Cortex of kidney (tissue), 1 donor: ENCODE measurements at places on chromosomes 7 and 10.

GRCh38 chr7:15922002-15922401, 235.5 kb upstream of the MEOX2 start:
- no peak for DNase-seq

- no peak for DNase-seq
These were observed 358.6 kb downstream of the PTPRN2 start for GRCh38 chr7:158228986-158229385.

- DNase-seq = no peak
These were observed 97.0 kb upstream of the AMPH start for GRCh38 chr7:38728145-38728544.

DNA sequence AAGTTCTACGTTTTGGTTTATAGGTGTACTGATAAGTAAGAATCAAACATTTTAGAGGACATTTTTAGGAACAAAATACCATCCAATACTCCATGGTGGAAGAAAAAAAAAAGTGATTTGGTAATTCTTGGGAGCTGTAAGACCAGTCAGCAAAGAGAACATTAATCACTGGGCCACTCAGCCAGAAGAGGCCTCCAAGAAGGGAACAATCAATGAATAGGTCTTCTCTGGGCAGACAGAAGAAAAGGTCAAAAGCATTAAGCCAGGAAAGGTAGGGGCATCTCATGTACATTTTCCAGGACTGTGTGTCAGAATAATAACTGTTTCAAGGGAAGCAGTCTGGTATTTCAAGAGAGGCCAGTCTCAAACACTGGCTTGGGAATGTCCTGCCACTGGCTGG, 190.4 kb upstream of the AGK start:
- DNase-seq = no peak

- no peak for DNase-seq
These were observed 559 bp downstream of the DBF4 start for GRCh38 chr7:87876869-87877234.

- no peak for DNase-seq
These were observed 184.1 kb downstream of the NOC3L start for GRCh38 chr10:94178475-94179253.

DNA sequence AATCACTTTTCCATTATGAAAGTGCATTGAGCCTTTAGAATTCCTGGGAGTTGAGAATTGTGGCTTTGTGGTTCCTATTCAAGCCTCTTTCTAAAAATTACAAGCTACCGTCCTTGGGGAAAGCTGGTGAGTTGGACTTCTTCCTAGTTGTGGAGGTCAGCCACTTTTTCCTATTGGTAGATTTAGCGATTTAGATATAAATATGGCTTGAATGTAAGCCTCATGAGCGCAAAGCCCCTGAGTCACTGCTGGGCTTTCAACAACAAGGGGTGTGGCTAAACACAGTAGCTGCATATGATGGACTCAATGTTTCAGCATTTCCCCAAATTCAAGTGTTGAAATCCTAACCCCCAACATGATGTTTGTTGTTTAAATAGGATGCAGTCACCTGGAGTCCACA, 150.0 kb upstream of the IGFBP3 start:
- no peak for DNase-seq

DNA sequence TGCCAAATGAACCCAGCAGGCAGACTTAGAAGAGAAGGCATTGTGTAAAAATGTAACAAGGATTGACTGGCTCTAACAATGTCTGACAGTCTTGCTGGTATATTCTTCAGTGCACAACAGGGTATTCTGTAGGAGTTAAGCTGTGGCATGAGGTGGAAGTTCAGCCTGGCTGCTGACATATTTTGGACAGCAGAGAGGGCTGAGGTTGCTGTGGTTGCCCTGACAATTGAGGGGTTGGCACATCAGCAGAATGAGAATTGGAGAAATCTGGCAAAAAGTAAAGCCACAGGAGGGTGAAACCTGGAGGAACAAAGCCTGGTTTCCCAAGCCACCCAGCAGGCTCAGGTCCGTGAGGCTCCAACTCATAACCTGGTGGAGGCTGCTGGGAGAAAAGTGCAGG, 220.2 kb downstream of the JAZF1 start:
- DNase-seq = no peak

DNA sequence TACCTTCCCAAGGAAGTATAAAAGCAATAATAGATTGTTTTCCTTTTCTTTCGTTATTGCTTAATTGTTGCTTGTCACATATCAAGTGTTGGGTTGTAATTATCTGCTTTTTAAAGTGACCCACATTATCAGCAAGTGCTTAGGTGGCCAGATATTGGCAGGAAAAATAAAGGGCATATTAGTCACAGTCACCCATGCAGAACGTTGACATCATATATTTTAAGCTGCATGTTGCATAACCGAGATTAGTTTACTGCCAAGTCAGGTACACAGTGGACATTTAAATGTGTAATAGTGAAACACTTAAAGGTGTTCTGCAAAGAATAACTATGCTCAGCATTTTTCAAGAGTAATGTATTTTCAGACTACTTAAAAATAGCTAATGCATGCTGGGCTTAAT, 11.4 kb downstream of the NEBL start:
- no peak for DNase-seq

- no peak for DNase-seq
These were observed at the start of gene SFRP4 for GRCh38 chr7:37916673-37917660. TSS of gene SFRP4 (minus strand) at chr7:37916817. CDS start at chr7:37916537, 280 bp downstream.

- no peak for DNase-seq
These were observed 58.0 kb downstream of the PLXNA4 start for GRCh38 chr7:132518102-132518838.

DNA sequence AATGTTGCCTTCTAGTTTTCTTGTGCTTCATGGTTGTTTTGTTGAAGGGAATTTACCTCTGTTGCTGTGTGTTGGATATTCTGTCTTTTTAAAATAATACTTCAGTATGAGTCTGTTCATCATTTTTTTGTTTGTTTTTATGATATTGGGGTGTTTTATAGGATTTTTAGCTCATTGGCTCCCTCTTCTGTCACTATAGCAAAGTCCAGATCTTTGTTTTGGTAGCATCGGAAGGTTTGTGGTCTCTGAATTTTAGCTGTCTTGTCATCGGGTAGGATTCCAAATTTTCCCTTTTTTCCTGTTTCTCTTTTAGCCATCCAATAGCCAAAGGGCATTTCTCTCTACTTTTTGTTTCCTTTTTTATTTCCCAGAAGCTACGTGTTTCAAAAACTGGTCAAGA, 91.4 kb downstream of the EXOC4 start:
- no peak for DNase-seq

DNA sequence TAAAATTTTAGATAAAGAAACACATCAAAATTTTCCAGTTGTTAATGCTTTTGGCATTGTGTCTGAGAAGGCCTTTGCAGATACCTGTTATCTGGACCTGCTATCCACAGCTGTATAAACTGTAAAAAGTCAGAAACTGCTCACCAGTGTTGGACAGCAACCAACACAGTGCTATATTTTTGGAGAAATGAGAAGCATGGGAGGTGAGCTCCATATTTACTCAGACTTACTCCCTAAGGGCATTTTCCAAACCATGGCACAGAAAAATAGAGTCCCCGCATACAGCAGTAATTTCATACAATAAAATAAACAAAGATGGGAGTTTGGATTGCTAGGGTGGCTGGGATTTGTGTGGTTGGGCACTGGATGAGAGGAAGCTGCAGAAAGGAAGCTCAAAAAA, 136.3 kb upstream of the GLI3 start:
- DNase-seq = no peak

DNA sequence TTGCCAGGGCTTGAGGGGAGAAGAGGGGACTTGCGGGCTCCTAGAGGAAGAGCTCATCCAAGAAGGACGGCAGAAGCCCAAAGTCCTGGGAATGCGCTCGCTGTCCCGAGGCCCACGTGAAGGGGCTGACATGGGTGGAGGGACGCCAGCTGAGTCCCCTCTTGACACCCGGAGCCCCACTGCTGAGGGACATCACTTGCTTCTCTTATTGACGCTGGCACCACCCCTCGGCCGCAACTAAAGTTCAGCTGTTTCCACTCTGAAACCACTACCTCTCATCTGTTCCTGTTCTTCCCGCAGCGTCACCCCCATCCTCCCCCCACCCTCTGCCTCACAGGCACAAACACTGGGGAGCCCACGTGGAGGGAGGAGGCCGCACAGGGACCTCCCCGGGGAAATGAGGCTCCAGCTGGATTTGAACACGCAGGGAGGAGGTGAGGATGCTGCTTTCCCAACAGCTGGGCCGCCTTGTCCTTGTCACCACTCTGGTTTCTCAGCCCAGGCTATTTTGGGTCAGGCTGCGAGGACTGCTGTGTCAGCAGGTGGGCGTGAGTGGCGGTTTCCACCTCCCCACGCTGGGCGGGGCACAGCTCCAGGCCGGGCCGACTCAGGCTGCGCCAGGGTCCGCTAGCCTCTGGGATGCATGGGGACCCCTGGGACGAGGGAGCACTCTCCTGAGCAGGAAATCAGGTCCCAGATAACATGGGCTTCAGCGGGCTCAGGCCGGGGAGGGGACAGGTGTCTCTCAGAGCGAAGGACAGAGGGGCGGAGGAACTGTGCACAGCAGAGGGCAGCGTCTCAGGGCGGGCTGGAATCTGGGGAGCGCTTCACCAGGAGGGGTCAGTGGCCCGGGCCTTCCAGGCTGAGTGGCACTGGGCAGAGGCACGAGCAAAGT, 156.3 kb downstream of the ZNF248 start:
- no peak for DNase-seq

- no peak for DNase-seq
These were observed 17.4 kb upstream of the GRM8 start for GRCh38 chr7:127270093-127270492.

DNA sequence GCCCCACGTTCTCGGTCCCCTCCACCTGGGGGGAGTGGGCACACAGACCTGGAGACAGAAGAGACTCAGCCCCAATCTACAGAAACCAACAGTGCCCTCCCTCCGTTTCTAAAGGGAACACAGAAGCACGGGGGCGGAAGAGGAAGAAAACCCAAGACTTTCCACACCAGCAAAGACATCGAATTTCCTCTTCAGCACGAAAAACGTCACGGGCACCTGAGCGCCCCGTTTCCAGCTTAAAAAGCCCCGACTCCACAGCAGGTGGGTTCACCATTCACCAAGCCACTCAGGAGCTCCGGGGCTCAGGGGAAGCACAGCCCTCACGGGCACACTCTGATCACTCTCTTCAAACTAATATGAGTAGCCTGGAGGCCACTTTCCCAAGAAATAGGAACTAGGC, 19.6 kb downstream of the NUDT1 start:
- DNase-seq = no peak

DNA sequence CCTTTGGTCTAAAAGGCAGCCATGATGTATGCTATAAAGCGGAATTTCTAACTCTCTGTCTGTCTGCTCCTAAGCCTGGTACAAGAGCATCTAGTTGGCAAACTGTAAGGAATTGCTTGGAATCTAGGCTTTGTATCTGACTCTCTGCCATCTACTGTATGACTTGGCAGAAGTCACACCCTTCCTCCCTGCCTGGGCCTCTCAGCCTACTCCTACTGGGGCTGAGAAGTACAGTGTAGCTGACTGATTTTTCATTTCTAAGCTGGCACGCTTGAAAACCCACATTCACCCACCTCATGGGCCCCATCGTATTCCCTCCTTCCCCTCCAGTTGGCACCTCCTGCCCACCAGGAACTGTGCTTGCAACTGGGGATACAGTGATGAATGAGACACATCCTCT, 435.2 kb downstream of the PLXNA4 start:
- DNase-seq = no peak

DNA sequence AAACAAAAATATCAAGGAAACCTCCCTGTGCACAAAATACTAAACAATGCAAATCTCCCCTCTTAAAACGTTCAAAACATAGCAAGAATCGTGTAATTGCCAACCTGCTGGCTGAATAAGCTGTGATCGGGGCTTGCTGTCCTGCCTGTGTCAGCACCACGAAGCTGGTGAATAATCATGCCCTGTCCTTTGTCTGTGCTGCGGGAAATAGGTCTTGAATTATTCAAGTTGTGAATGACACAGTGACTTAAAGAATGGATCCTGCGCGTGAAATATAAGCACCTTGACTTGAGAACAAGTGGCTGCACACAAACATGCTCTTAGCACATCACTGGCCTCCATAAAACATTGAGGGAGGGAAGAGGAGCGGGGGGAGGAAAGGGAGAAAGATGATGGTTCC, 130.2 kb downstream of the OAT start:
- DNase-seq = no peak

- no peak for DNase-seq
These were observed 43.2 kb downstream of the SEMA3C start for GRCh38 chr7:80875537-80876120.

DNA sequence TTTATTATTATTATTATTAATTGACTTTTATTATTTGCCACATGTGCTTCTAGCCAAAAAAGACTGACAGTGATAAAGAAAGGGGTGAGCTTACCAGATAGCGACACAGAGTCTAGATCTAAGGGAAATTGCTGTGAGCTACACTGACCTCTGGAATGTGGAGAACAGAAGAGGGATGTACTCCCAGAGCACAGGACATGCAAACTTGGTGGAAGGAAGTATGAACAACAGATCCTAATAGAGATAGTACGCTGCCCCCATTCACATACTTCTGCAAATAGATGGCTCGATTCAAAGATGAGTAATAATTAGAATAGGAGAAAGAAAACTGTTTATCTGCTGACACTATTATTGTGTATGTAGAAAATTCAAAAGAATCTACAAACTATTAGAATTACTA, 109.3 kb upstream of the HPS1 start:
- no peak for DNase-seq

- no peak for DNase-seq
These were observed 110.1 kb downstream of the CD36 start for GRCh38 chr7:80748363-80749042.

DNA sequence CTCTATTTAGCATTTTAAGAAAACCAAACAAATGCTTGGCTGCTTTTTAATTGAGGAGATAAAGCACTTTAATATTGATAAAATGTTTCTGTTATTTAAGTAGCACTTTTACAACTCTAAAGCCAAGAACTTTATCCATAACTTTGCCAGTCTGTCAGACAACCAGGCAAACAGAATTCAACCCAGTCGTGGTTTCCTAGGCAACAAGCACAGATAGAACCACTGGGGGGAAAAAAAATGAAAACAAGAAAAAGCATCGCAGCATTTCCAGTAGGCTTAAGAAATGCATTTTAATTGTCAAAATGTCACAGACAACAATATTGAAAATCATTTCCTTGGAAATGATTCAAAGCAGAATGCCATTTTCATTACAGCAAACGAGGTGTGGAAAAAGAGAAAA, 323.4 kb downstream of the PARD3 start:
- DNase-seq = no peak

DNA sequence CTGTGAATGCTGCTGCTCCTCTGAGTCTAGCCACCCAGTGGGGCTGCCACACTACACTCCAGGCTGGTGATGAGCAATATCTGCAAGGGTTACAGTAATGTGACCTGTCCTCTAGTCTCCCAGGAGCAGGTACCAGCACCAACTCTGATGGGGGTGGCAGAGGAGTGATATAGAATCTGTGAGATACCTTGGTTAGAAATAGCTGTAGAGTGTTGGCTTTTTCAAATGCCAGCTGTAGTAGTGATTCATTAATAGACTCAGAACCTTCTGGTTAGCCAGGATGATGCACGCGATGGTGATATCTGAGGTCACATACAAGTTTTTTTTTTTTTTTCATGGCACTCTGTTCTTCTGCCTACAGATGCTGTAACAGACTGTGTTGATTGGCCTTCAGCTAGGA, 757.1 kb downstream of the INHBA start:
- no peak for DNase-seq
